ENCODE measurements at places on chromosomes 13 and 19. TPM values are rescaled to one million over a fixed set of nuclear protein-coding genes. Genes with fewer than 3 reads are reported as not detected.

- H3K27ac ChIP-seq, result no peak overlapping the region
- DNase-seq, result peak; percentile 95
- peaks cover 1% of the 10 kb centered on the region for H3K27me3 ChIP-seq
- H3K36me3 ChIP-seq, result no peaks in the 10 kb centered on the region
- no peak overlapping the region for H3K4me3 ChIP-seq
Observed at GRCh38 chr13:46160471-46161066, 21.4 kb downstream of the LCP1 start.

- no peak for DNase-seq
- no peaks in the 10 kb centered on the region for H3K27me3 ChIP-seq
- no peaks in the 10 kb centered on the region for H3K36me3 ChIP-seq
- no peak overlapping the region for H3K27ac ChIP-seq
- no peaks in the 10 kb centered on the region for H3K4me1 ChIP-seq
Observed at GRCh38 chr13:64397701-64398100, 2832.4 kb downstream of the PCDH9 start.

- H3K4me3 ChIP-seq, result no peak overlapping the region
- peak; percentile 77 for DNase-seq
- peaks cover 31% of the 10 kb centered on the region for H3K27me3 ChIP-seq
- no peak overlapping the region for H3K27ac ChIP-seq
- H3K36me3 ChIP-seq, result no peaks in the 10 kb centered on the region
- no peaks in the 10 kb centered on the region for H3K4me1 ChIP-seq
Observed at GRCh38 chr13:51995677-51996551, 15.3 kb downstream of the ATP7B start.

GRCh38 chr19:4035582-4035981 lies 28.0 kb downstream of the PIAS4 start:
- H3K36me3 ChIP-seq, result peaks cover 40% of the 10 kb centered on the region
- H3K27me3 ChIP-seq, result no peaks in the 10 kb centered on the region
- no peak overlapping the region for H3K27ac ChIP-seq
- no peak for DNase-seq

DNA sequence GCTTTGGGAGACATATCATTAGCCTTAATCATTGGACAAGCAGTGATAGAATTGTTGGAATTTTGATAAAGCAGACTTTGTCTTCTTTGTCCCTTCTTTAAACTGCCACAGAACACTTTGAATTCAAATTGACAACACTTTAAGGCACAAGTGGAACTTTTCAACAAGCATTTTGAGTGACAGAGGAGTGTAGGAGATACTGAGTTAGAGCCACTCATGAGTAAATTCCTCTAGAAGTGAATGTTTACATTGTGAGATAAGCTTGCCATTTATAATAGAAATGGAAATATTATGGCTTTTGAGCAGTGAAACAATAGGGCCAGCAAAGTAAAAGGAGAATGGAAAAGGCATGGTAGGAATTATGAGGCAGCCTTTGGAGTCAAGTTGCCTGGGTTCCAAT lies 515.8 kb downstream of the SLITRK6 start:
- H3K36me3 ChIP-seq, result no peaks in the 10 kb centered on the region
- H3K27ac ChIP-seq, result no peak overlapping the region
- no peaks in the 10 kb centered on the region for H3K4me1 ChIP-seq
- no peaks in the 10 kb centered on the region for H3K27me3 ChIP-seq
- H3K4me3 ChIP-seq, result no peak overlapping the region

DNA sequence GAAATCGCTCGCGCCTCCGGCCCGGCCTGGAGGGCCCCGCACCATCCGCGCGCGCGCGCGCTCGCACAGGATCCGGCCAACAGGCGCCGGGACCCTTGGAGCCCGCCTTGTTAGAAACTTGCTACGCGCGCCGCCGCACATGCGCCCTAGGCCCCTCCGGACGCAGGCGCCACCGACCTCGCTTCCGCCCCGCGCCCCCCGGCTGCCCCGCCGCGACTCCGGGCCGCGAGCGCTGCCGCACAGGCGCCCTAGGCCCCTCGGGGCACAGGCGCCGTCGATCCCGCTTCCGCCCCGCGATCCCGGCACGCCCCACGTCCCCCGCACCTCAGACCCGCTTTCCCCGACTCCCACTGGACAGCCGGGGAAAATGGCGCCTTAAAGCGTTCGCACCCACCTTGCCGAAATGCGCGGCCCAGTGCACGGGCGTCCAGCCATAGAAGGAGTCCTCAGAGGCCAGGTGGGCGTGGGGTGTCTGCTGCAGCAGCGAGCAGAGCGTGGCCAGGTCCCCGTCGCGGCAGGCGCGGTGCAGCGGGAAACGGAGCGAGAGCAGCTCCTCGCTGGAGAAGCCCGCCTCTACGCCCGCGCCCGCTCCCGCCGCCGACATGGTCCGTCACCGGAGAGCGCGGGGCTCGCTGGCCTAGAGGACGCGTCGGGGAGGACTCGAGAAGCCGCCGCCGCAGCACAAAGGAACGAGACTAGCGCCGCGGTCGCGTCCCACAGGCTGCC lies 375 bp downstream of the ANKRD10 start:
- H3K4me1 ChIP-seq, result peaks cover 38% of the 10 kb centered on the region
- peak overlapping the region; percentile 85 for H3K27ac ChIP-seq

DNA sequence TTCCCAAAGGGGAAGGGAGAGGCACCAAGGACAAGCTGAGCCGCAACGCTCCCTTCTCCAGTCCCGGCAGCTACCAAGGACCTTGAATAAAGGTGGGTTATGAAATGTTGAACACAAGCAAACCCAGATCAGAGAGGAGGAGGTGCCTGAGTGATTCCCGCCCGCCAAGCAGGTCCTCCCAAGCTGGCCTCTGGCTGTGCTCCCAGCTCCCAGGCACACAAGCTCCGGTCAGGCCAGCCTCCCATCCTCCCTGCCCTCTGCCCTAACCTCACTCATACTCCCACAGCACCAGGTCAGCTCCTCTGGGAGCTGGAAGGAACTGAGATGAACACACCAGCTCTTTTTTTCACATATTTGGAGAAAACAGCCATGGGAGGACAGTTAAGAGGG lies 3.7 kb downstream of the NAPA start:
- peaks cover 5% of the 10 kb centered on the region for H3K36me3 ChIP-seq
- DNase-seq, result no peak
- H3K4me3 ChIP-seq, result no peak overlapping the region
- no peaks in the 10 kb centered on the region for H3K27me3 ChIP-seq

GRCh38 chr13:80141123-80141849 lies 199.6 kb downstream of the SPRY2 start:
- no peaks in the 10 kb centered on the region for H3K27me3 ChIP-seq
- H3K27ac ChIP-seq, result peak overlapping the region; percentile 40
- no peaks in the 10 kb centered on the region for H3K36me3 ChIP-seq
- peak; percentile 82 for DNase-seq
- H3K4me3 ChIP-seq, result peak overlapping the region; percentile 0

GRCh38 chr13:20431080-20431479 lies 94.6 kb downstream of the CRYL1 start:
- peaks cover 4% of the 10 kb centered on the region for H3K4me1 ChIP-seq
- H3K36me3 ChIP-seq, result no peaks in the 10 kb centered on the region
- peaks cover 3% of the 10 kb centered on the region for H3K27me3 ChIP-seq
- no peak overlapping the region for H3K4me3 ChIP-seq
- no peak overlapping the region for H3K27ac ChIP-seq
- DNase-seq, result peak; percentile 41

DNA sequence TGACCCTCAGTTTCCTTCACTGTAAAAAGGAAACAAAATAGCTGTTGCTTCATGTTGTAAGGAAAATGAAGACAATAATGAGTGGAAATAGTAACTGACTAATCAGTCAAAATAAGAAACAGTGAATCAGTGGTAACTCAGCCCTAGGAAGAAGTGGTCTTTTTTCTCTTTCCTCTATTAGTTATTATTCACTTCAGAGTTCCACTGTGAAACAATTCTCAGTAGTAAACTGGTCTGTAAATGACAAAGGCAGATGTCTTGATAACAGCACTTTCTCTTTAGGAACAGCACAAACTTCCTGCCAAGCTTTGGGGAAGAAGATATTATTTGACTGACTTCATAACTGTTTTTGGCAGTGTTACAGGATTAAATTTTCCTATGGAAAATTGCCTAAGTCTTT lies 600.5 kb upstream of the KLHL1 start:
- no peaks in the 10 kb centered on the region for H3K27me3 ChIP-seq
- no peaks in the 10 kb centered on the region for H3K4me1 ChIP-seq
- H3K4me3 ChIP-seq, result no peak overlapping the region
- no peak for DNase-seq
- no peaks in the 10 kb centered on the region for H3K36me3 ChIP-seq

DNA sequence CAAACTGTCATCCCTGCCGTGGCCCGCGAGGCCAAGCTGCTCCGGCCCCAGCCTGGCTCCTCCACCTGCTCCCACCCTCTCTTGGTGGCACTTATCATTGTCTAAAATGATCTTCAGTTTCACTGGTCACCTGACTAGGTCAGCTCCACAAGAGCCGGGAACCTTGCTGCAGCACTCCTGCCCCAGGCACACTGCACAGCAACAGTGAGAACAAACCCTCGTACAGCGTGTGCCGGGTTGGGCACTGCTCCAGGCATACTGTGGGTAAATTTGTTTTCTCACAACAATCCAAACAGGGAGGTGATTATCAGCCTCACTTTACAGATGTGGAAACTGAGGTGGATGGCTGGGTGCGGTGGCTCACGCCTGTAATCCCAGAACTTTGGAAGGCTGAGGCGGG lies 8.9 kb downstream of the DEDD2 start:
- H3K27ac ChIP-seq, result peak overlapping the region; percentile 75
- peak; percentile 8 for DNase-seq
- no peaks in the 10 kb centered on the region for H3K27me3 ChIP-seq
- peaks cover 28% of the 10 kb centered on the region for H3K4me1 ChIP-seq
- H3K36me3 ChIP-seq, result peaks cover 38% of the 10 kb centered on the region

- DNase-seq, result no peak
- H3K4me3 ChIP-seq, result no peak overlapping the region
- peaks cover 12% of the 10 kb centered on the region for H3K27me3 ChIP-seq
- peaks cover 12% of the 10 kb centered on the region for H3K4me1 ChIP-seq
- no peak overlapping the region for H3K27ac ChIP-seq
Observed at GRCh38 chr19:4232614-4233281, 3.4 kb downstream of the EBI3 start.

GRCh38 chr19:17797424-17798201 lies 2.7 kb downstream of the B3GNT3 start:
- H3K4me1 ChIP-seq, result no peaks in the 10 kb centered on the region
- no peak overlapping the region for H3K27ac ChIP-seq
- peak; percentile 62 for DNase-seq
- no peak overlapping the region for H3K4me3 ChIP-seq
- H3K27me3 ChIP-seq, result peaks cover 35% of the 10 kb centered on the region

GRCh38 chr19:46036744-46037128 lies 4.1 kb downstream of the IGFL4 start:
- no peak overlapping the region for H3K27ac ChIP-seq
- no peaks in the 10 kb centered on the region for H3K36me3 ChIP-seq
- no peak for DNase-seq
- H3K4me3 ChIP-seq, result no peak overlapping the region

DNA sequence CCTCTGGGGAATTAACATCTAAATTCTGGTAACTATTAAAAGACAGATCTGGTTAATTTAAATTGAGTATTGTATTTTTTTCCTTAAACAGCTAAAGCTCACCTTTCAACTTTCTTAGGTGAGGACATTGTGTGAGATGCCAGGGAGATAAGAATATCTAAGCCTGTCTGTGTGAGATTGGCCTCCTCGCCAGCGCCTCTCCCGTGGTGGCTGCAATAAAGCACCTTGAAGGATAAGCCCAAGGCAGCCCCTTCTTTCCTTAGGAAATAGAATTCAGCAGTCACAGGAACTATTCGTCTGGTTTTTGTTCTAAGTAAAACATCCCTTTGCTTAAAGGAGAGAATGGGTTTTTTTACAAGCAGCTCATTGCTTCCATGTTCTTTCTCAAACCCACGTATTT lies 24.6 kb downstream of the NAXD start:
- peaks cover 5% of the 10 kb centered on the region for H3K4me1 ChIP-seq
- no peak for DNase-seq
- no peaks in the 10 kb centered on the region for H3K27me3 ChIP-seq
- H3K36me3 ChIP-seq, result peaks cover 65% of the 10 kb centered on the region
- H3K4me3 ChIP-seq, result no peak overlapping the region
- no peak overlapping the region for H3K27ac ChIP-seq

DNA sequence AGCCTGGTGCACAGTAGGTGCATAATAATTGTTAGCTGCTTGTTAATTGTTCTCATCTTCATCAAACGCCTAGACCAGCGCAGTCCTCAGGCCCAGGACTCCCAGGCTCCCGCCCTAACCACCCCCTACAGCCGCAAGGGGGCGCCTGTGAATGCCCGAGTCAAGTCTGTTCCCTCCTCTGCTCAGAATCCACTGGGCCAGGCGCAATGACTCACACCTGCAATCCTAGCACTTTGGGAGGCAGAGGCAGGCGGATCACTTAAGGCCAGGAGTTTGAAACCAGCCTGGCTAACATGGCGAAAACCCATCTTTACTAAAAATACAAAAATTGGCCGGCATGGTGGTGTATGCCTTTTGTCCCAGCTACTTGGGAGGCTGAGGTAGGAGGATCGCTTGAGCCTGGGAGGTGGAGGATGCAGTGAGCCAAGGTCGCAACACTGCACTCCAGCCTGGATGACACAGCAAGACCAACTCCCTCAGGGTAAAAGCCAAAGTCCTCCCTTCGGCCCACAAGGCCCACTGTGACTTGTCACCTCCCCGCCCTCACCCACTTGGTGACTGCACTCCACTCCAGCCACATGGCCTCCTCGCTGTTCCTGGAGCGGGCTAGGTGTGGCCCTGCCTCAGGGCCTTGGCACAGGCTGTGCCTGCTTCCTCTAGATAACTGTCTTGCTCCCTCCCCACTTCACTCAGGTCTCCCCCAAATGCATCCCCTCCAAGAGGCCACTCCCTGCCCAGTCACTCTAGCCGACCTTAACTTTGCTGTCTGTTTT lies 9.1 kb downstream of the ZNF653 start:
- no peak overlapping the region for H3K4me3 ChIP-seq
- H3K36me3 ChIP-seq, result peaks cover 2% of the 10 kb centered on the region
- peak overlapping the region; percentile 51 for H3K27ac ChIP-seq
- peak; percentile 98 for DNase-seq

DNA sequence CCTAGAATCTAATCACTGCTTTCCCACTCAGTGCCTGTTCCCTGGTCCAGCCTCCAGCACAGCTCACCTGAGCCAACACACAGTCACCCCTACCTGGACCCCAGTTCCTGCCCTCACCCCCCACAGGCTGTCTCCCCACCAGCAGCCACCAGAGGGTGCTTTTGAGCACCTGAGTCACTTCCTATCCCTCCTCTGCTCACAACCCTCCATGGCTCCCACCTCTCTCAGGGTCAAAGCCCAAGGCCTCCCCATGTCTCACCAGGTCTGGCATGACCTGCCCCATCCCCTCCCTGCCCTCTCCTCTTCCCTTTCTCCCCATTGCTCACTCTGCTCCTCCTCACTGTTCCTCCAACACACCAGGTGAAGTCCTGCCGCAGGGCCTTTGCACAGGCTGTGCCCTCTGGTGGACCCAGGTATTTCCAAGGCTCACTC lies 7.1 kb upstream of the DPP9 start:
- no peaks in the 10 kb centered on the region for H3K27me3 ChIP-seq
- peak; percentile 50 for DNase-seq
- no peaks in the 10 kb centered on the region for H3K36me3 ChIP-seq
- no peak overlapping the region for H3K4me3 ChIP-seq
- no peaks in the 10 kb centered on the region for H3K4me1 ChIP-seq

Gene IZUMO4
- 2.4 TPM for total RNA-seq

Gene CBY2
- total RNA-seq, result not detected

Gene C19orf38
- under 0.01 TPM for total RNA-seq

Gene ZNF837
- 4.4 TPM for total RNA-seq

Gene NLRP5
- not detected for total RNA-seq
